ENCODE measurements at places on chromosomes 6 and 20.

- no peak for DNase-seq
Observed at GRCh38 chr20:25344634-25345033, 46.0 kb downstream of the ABHD12 start.

- no peak for DNase-seq
Observed at GRCh38 chr20:19330731-19331130, 118.3 kb downstream of the SLC24A3 start.

GRCh38 chr6:159031846-159032245, 12.9 kb downstream of the TAGAP start:
- DNase-seq = no peak

GRCh38 chr6:101276066-101276465, 117.4 kb upstream of the GRIK2 start:
- DNase-seq = no peak

DNA sequence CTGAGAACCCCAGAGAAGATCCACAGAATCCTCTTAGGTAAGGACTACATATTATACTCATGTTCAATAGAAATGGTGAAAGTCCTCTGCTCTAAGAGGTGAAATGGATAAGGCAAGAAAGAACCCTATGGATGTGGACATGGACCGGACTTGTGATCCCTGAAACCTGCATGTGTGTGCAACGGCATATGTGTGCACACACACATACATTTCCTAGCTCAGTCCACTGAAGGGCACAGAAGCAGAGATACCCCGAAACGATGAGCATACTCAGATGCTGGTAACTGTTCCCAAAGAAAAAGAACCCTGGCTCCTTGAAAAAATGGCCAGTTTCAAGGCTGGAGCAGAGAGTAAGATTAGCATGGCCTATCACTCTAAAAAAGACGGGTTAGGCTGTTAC, 22.6 kb downstream of the SNX5 start:
- no peak for DNase-seq

- DNase-seq = no peak
Observed at GRCh38 chr6:113331021-113331420, 526.1 kb upstream of the MARCKS start.

DNA sequence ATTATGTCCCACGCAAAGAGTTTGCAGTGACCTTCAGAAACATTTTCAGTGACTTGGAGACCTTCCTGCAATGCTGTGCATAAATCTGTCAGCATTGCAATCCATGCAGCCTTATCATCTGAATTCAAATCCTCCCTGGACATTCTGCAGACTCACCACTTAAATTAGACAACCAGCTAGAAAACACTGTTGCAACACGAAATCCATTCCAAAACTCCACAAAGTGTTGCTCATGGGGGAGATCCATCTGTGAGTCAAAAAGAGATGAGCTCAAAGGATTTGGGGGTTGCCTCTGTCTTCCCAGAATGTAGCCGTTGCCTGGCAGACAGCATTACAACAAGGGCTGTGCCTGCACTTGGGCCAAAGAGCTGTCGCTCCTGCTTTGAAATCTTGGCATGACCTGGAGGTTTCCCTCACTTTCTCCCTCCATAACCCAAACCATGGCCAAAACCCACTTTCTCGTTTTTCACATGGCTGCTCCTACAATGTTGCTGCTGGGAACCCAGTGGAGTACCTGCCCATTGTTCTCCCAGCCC, 163.5 kb upstream of the CDYL start:
- DNase-seq = no peak
